G401 (cell line): ENCODE measurements at places on chromosomes 13 and 19. TPM values are rescaled to one million over a fixed set of nuclear protein-coding genes. Genes with fewer than 3 reads are reported as not detected.

GRCh38 chr19:6396305-6396704 lies 3.3 kb upstream of the GTF2F1 start:
- no peak for DNase-seq

Gene ZIC5
- 7.1 and 10.1 TPM in 2 replicates for total RNA-seq

Gene OR7D2
- not detected in 2 replicates for total RNA-seq

Gene ZNF784
- 6.8 and 21.0 TPM in 2 replicates for total RNA-seq
